ENCODE measurements at places on chromosomes 11 and 22. TPM values are rescaled to one million over a fixed set of nuclear protein-coding genes. Genes with fewer than 3 reads are reported as not detected.

The C11orf97 gene
- not detected for total RNA-seq

- DNase-seq, result peak; percentile 89
- peak overlapping the region; percentile 69 for H3K4me3 ChIP-seq
- peaks cover 51% of the 10 kb centered on the region for H3K4me1 ChIP-seq
These were observed 101.6 kb upstream of the AKIP1 start for GRCh38 chr11:8809241-8809938.

DNA sequence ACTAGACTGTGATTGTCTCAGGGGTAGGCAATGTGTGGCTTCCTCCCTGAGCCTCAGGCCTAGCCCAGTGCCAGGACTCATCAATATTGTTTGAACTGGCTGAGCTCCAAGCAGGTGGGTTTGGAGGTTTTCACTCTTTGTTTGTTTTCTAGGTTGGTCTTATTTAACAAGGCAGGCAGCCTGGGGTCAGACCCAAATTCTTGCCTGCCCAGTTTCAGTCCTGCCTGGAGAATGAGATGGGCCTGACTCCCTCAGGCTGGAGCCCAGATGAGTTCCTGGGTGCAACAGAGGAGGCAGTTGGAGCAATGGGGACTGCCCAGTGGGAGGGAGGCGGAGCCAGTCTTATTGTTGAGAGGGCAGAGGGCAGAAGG lies 28.3 kb upstream of the TP53I11 start:
- peaks cover 13% of the 10 kb centered on the region for H3K27me3 ChIP-seq
- H3K36me3 ChIP-seq, result no peaks in the 10 kb centered on the region
- H3K4me3 ChIP-seq, result no peak overlapping the region
- H3K27ac ChIP-seq, result no peak overlapping the region
- H3K4me1 ChIP-seq, result no peaks in the 10 kb centered on the region

DNA sequence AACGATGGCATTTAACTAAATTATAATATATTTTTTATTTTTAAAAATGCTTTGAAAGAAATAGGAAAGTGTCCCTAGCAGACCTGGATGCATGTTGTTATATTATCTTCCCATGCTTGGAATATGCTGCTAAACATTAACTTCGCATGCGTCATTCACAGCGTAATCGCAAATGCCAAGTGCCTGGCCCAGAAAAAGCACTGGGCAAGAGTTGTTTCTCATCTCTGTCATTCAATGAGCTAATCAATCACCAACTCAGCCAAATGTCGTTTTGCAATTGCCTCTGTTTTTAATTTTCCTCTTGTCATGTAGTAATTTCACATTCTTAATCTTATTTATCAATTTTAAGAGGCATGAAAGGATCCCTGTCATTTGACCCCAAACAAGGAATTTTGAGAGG lies 1421.9 kb downstream of the BRD1 start:
- H3K36me3 ChIP-seq, result no peaks in the 10 kb centered on the region
- H3K4me1 ChIP-seq, result no peaks in the 10 kb centered on the region
- H3K27me3 ChIP-seq, result peaks cover 14% of the 10 kb centered on the region

DNA sequence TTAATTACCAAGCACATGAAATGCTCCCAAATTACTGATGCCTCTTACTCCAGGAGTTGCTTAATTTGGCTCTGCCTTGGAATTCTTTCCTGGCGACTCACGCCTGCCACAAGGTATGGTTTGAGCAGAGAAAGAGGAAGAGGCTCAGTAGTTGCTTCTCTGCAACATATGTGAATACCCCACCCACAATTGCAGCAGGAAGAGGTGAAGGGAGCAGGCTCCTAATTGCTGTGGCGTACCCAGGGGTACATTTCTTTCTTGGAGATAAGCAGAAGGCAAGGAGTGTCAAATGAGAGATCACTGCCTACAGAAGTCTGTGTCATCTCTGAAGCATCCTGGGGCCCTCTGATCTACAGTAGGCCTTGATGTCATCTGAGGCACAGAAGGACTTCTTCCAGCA lies 10.6 kb upstream of the NNMT start:
- DNase-seq, result no peak
- H3K27ac ChIP-seq, result no peak overlapping the region
- H3K4me3 ChIP-seq, result no peak overlapping the region
- peaks cover 51% of the 10 kb centered on the region for H3K4me1 ChIP-seq
- H3K36me3 ChIP-seq, result no peaks in the 10 kb centered on the region
- no peaks in the 10 kb centered on the region for H3K27me3 ChIP-seq
